Effector CD4-positive, alpha-beta T cell (primary cell): ENCODE measurements at places on chromosomes 13 and 19.

GRCh38 chr13:97753942-97754670, 199.4 kb upstream of the IPO5 start:
- no peak for DNase-seq

DNA sequence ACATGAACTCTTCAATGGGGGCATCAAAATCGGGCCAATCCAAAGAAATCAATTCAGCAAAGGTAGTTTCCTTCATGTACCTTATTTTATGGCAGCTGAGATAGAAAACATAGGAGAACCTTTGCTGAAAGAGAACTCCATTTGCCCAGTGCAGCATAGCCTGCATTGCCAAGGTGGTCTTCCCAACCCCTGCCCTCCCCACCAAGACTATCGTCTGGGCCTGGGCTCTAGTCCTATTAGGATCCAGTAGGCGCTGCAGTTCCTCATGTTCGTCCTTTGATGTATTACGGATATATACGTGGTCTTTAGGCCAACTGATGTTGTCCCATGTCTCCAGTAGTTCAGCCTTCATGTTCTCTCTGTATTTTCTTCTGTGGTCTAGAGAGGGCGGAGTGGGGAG, 19.2 kb downstream of the NLRP13 start:
- no peak for DNase-seq

- DNase-seq, result no peak
Measured at GRCh38 chr13:66262330-66262729, 967.8 kb downstream of the PCDH9 start.

GRCh38 chr13:113547238-113547971, 37.1 kb upstream of the TFDP1 start:
- no peak for DNase-seq

GRCh38 chr13:58573743-58574142, 942.2 kb downstream of the PCDH17 start:
- no peak for DNase-seq

DNA sequence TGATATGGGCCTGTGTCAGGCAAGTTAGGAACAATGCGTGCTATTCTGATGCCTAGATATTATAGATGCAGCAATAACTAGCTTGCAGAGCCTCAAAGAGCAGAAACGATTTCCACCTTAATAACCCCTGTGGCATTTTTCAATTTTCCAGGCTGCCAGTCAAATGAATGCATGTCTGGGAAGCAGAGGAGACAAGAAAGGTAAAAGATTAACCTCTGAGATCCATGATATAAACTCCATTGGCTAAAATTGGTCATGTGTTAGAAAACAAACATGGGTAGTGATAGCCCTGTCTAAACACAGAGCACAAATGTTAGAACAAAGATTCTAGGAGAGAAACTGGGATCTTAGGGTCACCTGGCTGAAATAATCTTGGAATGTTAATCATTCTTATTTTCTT, 811.1 kb downstream of the DIAPH3 start:
- DNase-seq, result no peak

DNA sequence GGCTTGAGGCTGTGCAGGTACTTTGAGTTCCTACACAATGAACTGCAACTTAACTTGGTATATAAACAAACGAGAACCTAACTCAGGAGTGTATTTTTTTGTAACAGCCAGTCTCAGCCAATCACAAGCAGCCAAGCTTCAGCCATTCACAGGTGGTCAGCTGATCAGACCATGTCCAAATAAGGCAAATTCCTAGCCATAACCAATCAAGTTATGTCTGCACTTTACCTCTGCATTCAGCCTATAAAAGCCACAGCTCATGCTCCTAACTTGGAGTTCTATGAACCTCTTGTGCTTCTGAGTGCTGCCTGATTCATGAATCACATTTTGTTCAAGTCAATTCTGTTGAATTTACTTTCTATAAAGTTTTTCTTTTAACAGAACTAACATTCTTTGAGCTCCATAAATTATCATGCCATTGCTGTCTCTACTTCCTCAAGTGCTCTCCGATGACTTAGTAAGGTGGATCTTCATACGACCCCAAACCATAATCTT, 16.8 kb upstream of the MEDAG start:
- no peak for DNase-seq

DNA sequence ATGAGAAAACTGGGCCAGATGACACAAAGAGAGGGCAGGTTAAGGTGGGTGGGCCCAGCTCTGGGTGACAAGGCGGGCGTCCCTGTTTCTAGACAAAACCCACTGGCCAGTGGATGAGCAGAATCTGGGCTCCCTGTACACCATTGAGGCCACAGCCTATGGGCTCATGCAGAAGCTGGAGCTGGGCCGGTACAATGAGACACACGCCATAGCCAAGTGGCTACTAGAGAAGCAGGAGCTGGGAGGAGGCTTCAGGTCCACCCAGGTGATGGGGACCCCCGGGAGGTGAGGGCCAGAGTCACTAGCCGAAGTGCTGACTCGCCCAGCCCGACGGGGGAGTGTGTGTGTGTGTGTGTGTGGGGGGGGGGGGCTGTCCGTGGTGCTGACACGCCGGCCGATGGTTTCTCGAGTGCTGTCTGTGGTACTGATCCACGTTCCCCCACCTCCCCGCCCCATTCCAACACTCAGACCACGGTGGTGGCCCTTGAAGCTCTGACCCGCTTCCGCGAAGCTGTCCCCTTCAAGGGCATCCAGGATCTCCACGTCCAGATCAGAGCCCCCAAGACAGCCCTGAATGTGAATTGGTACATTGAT, 24.3 kb upstream of the SHFL start:
- DNase-seq, result no peak

DNA sequence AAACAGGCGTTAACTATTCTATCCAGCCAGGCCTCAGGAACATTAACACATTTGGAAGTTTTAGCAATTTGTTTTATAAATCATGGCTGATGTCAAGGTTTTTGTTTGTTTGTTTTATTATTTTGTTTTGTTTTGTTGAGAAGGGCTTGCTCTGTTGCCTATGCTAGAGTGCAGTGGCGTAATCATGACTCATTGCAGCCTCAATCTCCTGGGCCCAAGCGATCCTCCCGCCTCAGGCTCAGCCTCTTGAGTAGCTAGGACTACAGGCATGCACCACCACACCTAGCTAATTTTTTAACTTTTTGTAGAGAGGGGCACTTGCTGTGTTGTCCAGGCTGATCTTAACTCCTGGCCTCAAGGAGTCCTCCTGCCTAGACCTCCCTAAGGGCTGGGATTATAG, 28.3 kb downstream of the NUP58 start:
- no peak for DNase-seq

DNA sequence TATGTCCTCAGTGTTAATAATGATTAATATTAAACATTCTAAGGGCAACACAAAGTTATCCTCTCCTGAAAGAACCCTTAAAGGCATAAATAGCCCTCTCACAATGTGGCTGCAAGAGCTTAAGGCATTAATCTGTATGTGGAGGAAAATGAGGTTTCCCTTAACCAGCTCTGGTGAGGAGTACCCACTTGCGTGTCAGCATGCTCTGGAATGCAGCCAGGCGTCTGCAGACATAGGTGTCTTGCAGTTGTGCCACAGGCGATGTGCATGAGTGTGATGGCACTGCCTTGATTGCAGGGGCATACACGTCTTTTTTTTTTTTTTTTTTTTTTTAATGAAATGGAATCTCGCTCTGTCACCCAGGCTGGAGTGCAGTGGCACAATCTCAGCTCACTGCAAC, 91.9 kb downstream of the RAB20 start:
- no peak for DNase-seq

DNA sequence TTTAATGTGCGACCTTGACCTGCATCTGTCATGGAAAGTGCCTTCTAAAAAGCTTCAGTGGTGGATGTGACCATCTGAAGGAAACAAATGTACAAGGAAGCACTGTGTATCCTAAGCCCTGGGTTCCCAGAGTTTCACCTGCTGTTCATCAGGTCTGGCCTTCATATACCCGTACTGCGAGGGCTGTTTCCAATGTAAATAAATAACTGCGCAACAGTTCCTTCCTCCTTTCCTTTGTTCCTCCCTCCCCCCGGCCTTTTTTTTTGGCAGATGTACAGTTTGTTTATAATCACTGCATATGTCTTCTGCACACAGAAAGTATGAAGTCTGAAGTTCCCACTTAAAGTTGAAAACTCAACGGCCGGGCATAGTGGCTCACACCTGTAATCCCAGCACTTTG, 5.2 kb downstream of the FAAP24 start:
- DNase-seq, result no peak

DNA sequence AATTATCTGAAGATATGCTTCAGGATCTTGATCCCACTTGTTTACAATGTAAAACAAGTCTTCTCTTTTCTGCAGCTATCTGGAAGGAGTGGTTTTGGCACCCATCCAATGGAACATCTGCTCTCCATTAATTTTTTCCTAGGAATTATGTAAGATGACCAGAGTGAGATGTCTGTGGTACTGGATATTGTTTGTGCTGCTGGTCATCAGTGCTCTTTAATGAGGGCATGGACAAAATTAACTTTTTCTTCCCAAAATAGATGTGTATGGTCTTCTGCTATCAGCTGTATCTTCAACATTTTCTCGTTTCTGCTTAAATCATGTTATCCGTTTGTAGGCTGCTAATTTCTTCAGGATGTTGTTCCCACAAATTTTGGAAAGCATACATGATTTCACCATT, 415.4 kb upstream of the KLHL1 start:
- DNase-seq, result no peak

DNA sequence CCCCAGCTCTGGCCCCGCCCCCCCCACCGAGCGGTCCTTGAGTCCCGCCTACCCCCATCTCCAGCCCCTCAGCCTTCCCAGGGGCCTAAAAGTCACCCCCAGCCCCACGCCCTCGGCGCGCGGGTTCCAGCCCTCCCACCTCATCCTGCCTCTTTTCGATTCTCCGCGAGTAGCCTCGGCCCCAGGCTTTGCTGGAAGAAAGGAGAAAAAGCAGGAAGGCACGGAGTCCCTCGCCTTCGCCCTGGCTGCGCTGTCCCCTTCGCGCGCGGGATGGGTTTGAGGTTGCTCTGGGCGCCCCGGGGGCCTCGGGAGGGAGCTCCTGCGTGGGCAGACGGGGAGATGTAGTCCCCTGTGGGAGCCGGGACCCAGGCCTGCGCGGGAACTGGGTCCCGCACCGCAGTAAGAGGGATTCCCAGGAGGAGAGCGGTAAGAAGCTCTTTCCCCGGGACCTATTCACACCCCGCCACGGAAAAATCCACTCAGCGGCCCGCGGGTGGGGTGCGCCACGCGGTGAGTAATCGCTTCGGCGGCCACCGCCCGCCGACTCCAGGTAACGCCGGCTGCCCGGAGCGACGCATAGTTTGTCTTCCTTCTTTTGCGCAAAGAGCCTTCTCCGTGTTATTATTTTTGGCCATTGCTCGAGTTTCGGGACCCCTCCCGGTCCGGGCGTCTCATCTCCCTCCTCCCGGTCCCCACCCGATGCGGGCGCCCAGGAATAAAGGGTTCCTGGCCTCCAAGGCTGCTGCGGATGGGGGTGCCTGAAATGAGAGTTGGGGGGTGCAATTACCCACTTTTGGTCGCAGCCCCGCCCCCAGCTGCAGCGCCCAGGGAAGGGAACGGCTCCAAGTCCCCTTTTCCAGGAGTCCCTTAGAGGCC, 865 bp upstream of the CRLF1 start:
- DNase-seq, result no peak

GRCh38 chr19:1864480-1865171, 1.2 kb upstream of the KLF16 start:
- DNase-seq, result peak; percentile 38

GRCh38 chr13:112890316-112891145, 78.5 kb upstream of the MCF2L start:
- no peak for DNase-seq

DNA sequence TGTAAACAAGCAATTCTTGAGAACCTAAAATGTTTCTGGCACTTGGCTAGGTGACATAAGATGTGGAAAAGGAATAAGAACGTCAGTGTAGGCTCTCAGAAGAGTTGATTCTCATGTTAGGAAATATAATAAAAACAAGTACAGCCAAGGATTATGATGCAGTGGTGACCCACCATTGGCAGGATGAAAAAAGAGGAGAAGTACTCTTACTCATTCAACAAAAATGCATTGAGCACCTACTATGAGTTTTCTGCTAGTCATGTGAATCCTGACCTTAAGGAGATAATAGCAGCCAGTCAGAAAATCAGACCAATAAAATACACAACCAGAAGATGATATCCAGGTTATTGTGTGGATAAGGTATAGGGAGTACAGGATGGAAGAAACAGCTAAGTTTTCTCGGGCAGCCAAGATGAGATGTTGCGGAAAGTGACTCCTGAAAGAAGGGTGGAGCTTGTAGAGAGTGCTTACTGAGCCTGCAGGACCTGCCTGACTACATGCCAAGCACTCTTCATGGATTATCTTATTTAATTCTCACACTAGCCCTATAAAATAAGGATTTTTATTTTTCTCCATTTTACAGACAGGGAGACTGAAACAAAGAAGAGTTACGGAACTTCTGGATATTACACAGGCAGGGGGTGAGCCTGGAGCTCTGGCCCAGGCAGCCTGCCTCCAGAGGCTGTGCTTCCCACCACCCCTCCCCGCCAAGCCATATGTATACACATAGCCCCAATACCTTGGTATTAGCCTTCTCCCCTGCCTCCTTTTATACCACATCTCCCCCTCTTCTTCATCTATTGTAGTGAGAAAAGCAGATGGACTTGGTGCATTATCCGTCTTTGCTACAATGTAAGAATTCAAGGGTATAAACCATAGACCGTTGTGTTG, 58.0 kb downstream of the TGDS start:
- no peak for DNase-seq

DNA sequence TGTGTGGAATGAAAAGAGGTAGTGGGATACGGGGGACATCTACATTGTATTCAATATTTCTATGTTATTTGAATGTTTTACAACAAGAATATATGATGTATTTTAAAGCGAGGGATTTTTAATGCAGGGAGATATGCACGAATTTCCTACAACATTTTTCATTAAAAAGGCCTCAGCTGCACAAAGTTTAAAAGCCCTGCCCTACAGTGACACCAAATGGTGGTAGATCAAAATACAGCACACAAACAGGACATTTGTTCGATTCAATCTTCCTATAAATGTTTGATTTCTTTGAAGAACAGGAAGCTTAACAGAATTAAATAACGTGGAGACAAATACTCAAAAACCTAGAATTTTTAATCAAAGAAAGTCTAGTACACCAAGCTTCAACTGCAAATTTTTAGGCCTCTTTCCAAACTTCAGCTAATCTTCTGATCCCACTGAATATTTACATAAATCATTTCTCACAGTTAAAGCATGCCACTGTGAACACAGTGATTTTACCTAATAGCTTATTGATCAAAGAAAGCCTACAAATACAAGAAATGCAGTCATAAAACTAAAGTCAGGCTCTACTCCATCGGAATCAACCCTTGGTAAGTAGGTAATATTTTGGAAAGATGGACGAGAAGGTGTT, 257.2 kb downstream of the DIAPH3 start:
- DNase-seq, result no peak

DNA sequence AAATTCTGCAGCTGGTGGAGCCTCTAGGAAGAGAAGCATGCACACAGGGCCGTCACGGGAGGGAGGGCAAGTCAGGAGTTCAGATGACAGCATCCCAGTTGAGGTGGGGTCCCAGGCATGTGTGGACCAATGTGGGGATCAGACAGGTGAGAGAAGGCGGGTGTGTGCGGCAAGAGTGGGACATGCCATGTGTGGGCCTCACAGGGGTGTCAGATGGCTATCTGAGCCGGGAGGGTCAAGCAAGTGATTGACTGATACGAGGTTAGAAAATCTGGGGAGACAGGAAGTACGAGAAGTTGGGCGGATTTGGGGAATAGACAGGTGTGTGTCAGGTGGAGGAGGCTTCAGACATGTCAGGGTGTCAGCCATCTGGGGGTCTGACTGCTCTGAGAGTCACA, 8.9 kb downstream of the RASGRP4 start:
- DNase-seq, result no peak
